ENCODE measurements at places on chromosomes 3 and 15.
A peak's percentile ranks its signal among the peaks of the same experiment; 100 is the strongest.

- no peak overlapping the region for H3K27ac ChIP-seq
- no peaks in the 10 kb centered on the region for H3K27me3 ChIP-seq
- no peaks in the 10 kb centered on the region for H3K4me1 ChIP-seq
- no peak overlapping the region for H3K4me3 ChIP-seq
These were observed 26.9 kb downstream of the CFAP100 start for GRCh38 chr3:126421573-126422119.

DNA sequence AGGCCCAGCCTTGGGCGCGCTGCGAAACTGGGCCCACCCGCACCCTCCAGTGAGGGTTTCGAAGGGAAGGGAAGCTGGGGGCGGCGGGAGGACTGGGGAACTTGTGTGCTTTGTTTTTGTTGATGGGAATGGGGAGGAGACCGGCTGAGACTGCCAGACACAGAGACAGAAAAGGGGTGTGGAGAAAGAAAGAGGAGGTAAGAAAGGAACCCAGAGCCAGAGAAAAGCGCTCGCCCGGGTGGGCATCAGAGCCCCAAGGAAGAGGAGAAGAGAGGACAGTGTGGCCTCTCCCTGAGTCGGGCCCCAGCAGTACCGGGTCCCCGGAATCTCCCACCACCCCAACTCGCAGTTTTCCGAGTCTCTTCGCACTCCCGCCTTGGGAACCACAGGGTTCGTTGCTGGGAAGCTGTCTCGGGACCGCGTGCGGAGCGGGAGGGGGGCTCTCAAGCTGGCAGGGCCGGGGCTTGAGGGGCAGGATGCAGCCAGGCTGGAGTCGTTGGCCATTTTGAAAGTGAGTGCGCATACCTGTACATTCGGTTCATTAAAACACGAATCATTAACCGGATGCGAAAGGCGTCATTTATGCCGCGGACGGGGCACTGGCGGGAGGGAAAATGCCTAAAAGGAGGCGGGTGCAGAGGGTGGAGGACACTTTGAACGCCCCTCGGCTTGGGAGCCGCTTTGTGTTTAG lies 3.1 kb downstream of the SKOR1 start:
- H3K36me3 ChIP-seq, result no peaks in the 10 kb centered on the region
- no peaks in the 10 kb centered on the region for H3K4me1 ChIP-seq
- peaks cover 100% of the 10 kb centered on the region for H3K27me3 ChIP-seq
- H3K4me3 ChIP-seq, result no peak overlapping the region
- DNase-seq, result no peak
- H3K27ac ChIP-seq, result no peak overlapping the region

- no peaks in the 10 kb centered on the region for H3K4me1 ChIP-seq
- no peaks in the 10 kb centered on the region for H3K27me3 ChIP-seq
- no peaks in the 10 kb centered on the region for H3K36me3 ChIP-seq
- no peak overlapping the region for H3K27ac ChIP-seq
- DNase-seq, result no peak
These were observed 321.3 kb downstream of the MEX3B start for GRCh38 chr15:81724536-81724935.

- peak overlapping the region; percentile 37 for H3K4me3 ChIP-seq
- no peaks in the 10 kb centered on the region for H3K4me1 ChIP-seq
- H3K27me3 ChIP-seq, result peaks cover 65% of the 10 kb centered on the region
- DNase-seq, result no peak
- H3K27ac ChIP-seq, result peak overlapping the region; percentile 27
These were observed 516.1 kb downstream of the MECOM start for GRCh38 chr3:169147238-169148008.

GRCh38 chr3:143775459-143775858 lies 72.8 kb downstream of the SLC9A9 start:
- no peak for DNase-seq
- no peaks in the 10 kb centered on the region for H3K4me1 ChIP-seq
- H3K27me3 ChIP-seq, result no peaks in the 10 kb centered on the region

Data from breast epithelium (tissue), 4 donors.